Stimulated activated CD4-positive, alpha-beta T cell treated with anti-CD3 and anti-CD28 coated beads, Interleukin-1b, Interleukin-23, amount 100 ng/mL, for 4 hours (primary cell): ENCODE measurements at places on chromosomes 5 and 9.

DNA sequence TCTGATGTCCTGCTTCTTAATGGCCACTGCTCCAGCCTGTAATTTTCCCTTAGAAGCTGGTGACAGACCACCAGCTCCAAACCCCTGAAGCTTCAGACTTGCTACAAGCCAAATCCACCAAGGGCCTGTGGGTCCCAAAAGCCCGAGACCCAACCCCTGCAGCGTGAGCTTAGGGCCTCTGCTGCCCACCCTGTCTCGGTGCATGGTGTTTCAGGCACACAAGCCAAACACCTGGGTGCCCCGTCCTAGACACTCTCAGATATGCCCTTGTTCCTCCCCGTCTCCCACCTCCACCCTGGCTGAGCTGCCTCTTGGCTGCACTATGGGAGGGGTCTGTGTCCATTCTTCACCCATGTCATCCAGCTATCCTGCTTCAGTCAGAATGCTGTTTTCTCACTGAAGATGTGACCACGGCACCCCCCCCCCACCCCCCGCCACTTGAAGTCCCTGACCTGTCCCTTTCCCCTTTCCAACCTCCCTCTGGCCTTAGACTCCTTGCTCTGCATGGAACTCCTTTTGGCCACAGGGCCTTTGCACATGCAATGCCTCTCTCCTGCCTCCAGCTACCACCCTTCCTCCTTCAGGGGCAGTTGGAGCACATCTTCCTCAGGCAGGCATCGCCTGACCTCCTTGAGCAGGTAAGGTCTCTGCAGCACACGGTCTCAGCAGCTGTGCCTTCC lies 55.8 kb downstream of the ZNF354C start:
- DNase-seq: no peak

GRCh38 chr5:178797546-178798440 lies 62.0 kb upstream of the ZNF354B start:
- no peak for DNase-seq

DNA sequence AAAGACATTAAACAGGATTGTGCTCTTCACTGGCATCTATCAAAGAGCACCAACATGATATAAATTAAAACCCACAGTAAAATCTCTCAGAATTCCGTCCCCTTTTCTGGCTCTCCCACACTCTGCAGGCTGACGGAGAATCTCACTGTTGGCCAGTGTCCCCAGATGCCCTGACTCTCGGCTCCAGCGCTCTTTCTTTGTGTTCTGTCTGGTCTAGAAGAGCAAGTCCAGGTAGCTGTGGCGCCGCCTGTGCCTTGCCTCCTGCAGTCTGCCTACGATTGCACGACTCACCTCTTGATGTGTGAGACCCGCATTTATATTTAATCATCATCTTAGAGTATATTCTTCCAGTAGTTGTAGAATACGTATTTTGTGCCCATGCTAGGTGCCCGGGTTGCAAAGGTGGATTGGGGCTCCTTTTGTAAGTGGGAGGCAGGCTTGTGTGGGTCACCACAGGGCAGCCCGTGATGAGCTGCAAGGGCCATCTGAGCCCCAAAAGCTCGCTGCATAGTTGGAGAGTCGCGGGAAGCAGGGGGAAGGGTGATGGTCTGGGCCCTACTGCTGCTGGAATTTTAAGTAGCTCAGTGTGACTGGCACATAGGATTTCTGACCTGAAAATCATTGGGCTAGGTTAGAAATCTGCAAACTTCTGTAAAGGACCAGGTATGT lies 55.6 kb downstream of the EHMT1 start:
- no peak for DNase-seq

DNA sequence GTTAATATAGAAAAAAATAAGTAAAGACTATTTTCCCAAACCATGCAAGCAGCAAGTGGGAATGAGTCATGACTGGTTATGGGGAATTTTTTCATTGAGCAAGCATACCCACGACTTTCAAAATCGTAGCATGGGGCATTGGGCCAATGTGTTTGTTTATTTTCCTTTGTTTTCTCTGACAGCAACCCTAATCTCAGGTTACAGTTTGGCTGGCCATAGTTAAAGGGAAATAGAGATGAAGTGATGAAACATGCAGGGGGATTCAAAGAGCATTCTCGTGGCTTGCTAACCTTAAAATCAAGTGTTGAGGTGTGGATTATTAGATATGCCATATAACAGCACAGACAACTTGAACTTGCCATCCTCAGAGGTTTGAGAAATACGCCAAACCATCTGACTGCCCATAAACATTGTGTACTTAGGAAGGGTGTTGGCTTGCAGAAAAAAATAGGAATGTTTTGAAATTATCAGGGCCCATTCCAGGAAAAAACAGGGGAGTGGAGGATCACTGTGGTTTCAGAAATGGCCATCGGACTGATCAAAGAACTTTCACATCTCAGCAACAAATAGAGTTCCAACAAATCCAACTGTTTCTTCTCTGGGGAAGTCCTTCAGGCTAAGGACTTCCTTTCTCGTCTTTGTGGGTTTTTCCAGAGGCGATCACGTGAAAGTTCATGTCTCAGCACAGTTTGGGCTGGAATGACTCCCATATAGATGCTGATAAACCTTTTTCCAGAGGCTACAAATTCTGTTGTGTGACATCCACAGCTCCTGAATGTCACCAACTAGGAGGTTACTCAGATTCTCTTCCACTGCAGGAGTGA lies 259.1 kb downstream of the SYK start:
- no peak for DNase-seq

GRCh38 chr9:127541865-127542264 lies 70.2 kb upstream of the STXBP1 start:
- DNase-seq: no peak

GRCh38 chr5:119578937-119579336 lies 50.4 kb upstream of the FAM170A start:
- DNase-seq: no peak

DNA sequence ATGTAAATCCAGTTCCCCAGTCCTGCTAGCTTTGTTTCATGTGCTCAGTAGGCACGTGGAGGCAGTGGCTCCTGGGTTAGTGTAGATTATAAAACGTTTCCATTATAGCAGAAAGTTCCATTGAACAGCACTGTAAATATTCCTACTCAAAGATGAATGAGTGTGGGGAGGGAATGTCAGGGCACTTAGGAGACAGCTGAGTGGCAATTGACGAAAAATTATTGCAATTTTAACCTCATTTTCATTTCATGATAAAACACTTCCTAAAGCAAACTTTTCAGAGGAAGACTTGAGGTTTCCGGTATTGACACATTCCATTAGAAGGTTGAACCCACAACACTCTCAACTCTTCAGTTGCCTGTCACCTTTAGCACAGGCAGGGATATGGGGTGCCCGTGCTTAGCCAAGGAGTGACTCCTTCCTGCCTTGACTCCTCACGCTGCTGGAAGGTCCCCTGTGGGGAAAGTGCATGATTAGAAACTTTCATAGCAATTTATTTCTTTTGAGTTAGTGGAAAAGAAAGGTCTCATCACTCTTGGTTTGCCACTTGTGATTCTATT lies 41.2 kb downstream of the SLC46A2 start:
- DNase-seq: no peak

- no peak for DNase-seq
These were observed 67.6 kb upstream of the SPATA31D4 start for GRCh38 chr9:81860581-81860980.
